Skin of body (tissue), 3 donors: ENCODE measurements at places on chromosomes 6 and 20.

DNA sequence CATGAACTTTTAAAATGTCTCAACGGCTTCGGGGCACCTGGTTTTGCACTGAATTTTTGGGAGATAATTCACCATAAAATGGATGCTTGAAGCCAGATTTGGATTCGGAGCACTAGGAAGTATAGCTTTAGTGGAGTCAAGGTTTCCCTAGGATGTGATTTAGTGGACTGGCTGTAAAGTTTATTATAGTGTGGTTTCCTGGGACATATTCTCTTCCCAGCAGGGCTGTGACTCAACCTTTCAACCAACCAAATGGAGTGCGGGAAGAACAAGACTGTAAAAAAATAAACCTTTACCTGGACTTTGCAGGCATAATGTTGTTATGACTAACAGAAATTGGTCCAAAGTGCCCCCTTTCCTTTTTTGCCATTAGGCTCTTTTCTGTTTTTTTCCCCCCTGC lies 327.4 kb upstream of the MAN1A1 start:
- no peak for DNase-seq

DNA sequence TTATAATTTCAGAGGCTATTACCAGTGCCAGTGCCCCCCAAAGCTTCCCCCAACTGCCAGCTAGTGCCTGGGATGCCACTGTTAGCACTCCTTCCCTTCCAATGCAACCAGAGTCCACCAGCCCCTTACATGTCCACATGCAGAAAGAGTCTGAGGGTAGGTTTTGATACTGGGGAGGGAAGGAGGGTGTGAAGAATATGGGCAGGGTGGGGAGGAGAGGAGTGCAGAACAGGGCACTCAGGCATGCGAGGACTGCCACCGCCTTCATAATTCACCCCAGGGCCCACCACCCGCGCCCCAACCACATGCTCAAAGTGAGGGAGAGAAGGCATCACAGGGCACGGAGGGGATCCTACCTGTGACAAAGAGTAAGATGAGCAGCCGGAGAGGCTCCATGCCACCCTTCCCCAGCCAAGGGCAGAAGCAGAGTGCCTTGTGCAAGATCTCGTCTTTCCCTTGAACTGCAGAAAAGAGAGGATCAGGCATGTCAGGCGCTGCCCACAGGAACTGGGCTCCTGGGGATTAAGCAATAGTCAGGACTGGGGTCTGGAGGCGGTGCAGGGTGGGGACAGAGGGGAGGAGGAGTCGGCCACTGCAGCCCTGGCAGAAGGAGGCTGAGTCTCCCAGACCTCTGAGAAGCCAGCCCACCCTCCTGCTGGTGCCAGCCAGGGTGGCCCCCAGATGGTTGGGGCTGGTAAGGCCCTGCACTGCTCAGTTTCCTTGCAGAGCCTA lies at the start of gene TREM2:
Gene TREM2 (minus strand): TSS at position 430 of the 732 bp plus-strand sequence. CDS start 34 bp downstream, at position 396.
- DNase-seq, result no peak

DNA sequence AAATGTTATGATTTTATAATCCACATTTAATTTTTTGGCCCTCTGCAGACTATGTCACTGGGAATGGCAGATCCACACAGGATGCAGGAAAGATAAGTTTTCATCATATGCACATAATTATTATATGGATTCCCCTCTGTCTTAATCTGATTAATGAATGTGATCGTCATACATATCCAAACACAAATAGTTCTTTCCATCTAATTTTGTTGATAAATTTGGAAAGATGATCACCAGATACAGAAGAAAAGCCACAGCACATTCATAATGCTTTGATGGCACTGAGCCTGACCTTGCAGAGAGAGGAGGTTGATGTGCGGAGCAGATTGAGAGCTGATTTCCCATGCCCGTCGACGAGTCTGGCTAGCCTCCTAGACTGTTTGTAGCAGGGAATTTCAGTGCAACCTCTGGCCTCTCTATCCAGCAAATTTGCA lies 471.5 kb downstream of the EPM2A start:
- no peak for DNase-seq

- DNase-seq, result no peak
Observed at GRCh38 chr6:11601776-11602605, 64.4 kb downstream of the TMEM170B start.

- DNase-seq, result no peak
Observed at GRCh38 chr6:75377386-75377785, 92.8 kb upstream of the TMEM30A start.
